ENCODE measurements at places on chromosomes 11 and 22.
A peak's percentile ranks its signal among the peaks of the same experiment; 100 is the strongest.

GRCh38 chr11:88405853-88406252 is 68.3 kb upstream of the CTSC start:
- no peak for DNase-seq

- DNase-seq, result no peak
Measured at GRCh38 chr22:40220316-40221054, 42.8 kb downstream of the TNRC6B start.

- peak; percentile 40 for DNase-seq
Measured at GRCh38 chr11:119284344-119285157, 32.4 kb downstream of the MCAM start.

- no peak for DNase-seq
Measured at GRCh38 chr11:75779960-75780359, 11.4 kb downstream of the DGAT2 start.

- DNase-seq, result peak; percentile 99
Measured at GRCh38 chr11:19374151-19374569, 133.4 kb upstream of the E2F8 start.
